CD4-positive, alpha-beta T cell treated with Interleukin-6 at 100 ng/mL for 8 hours (primary cell): ENCODE measurements at places on chromosomes 4 and X.
A peak's percentile ranks its signal among the peaks of the same experiment; 100 is the strongest.

- no peak for DNase-seq
Measured at GRCh38 chr4:140807491-140808252, 51.5 kb upstream of the TBC1D9 start.

DNA sequence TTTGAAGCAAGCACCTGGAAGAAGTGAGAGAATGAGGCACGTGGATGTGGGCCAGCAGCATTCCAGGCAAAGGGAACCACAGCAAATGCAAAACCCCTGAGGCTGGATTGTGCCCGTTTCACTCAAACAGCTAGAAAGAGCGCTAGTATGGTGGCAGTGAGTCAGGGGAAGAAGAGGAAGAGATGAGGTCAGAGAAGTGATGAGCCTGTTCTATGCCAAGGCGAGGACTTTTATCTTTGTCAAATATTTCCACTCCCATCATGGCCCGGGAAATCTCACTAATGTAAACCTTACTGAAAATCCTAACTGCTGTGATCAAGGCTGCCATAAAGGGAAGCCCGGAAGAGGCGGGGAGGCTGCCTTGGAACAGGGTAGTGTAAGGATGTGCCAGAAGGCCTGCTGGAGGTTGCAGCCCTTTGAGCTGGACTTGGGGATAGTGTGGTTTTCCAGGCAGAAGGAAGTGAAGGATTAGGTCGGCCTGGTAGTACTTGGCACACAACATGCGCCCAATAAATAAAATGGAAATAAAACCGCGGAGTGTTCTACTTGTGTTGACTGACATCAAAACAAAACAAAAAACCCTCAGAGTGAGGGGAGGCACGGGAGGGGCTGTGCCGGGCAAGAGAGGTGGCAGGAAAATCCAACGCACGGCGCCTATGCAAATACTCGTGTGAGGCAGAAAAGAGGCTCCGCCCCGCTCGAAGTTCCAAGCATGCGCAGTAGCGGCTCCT is 1.2 kb upstream of the CDK16 start:
- no peak for DNase-seq

- DNase-seq: no peak
Measured at GRCh38 chrX:39331082-39331704, 529.9 kb downstream of the MID1IP1 start.

GRCh38 chrX:13092455-13092941 is 48.1 kb upstream of the FAM9C start:
- DNase-seq: peak; percentile 89

GRCh38 chrX:71181558-71181909 is 36.9 kb downstream of the NLGN3 start:
- DNase-seq: peak; percentile 36

DNA sequence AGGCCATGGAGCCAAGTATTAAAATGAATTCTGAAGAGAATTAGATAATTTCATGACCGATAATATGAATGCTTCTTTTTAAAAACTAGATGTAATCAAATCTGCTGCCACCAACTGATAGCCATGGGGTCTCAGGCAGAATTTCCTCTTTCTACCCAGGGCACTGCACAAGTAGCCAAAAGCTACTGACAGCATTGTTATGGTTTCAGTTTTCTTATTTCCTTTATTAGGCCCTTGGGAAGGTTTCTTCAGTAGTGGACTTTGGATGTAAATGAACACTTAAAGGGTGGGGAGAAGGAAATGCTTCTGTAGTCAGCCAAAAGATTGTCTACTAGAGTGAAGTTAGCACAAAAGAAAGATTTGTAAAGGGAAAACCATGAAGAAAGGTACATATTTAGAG is 686.0 kb downstream of the ADGRL3 start:
- no peak for DNase-seq

DNA sequence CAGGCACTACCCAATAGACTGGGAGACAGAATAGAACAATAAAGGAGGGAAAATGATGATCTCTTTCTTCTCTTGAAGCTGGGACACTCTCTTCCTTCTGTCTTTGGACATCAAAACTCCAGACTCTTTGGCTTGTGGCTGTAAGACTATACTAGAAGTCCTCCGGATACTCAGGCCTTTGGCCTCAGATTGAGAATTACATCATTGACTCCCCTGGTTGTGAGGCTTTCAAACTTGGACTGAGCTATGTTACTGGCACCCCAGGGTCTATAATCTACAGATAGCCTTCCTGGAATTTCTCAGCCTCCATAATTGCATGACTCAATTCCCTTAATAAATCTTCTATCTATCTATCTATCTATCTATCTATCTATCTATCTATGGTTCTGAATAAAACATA is 294.2 kb upstream of the CT83 start:
- no peak for DNase-seq

DNA sequence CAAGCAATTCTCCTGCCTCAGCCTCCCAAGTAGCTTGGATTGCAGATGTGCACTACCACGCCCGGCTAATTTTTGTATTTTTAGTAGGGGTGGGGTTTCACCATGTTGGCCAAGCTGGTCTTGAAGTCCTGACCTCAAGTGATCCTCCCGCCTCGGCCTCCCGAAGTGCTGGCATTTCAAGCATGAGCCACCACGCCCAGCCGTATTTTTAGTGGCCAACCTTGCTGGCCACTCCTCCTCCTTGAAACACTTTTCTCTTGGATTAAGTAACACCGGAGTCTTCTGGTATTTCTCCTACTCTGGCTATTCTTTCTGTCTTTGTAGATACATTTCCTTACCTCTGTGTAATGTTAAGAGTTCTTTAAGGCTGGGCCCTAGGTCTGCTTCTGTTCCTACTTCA is 11.1 kb upstream of the RPL39 start:
- no peak for DNase-seq

DNA sequence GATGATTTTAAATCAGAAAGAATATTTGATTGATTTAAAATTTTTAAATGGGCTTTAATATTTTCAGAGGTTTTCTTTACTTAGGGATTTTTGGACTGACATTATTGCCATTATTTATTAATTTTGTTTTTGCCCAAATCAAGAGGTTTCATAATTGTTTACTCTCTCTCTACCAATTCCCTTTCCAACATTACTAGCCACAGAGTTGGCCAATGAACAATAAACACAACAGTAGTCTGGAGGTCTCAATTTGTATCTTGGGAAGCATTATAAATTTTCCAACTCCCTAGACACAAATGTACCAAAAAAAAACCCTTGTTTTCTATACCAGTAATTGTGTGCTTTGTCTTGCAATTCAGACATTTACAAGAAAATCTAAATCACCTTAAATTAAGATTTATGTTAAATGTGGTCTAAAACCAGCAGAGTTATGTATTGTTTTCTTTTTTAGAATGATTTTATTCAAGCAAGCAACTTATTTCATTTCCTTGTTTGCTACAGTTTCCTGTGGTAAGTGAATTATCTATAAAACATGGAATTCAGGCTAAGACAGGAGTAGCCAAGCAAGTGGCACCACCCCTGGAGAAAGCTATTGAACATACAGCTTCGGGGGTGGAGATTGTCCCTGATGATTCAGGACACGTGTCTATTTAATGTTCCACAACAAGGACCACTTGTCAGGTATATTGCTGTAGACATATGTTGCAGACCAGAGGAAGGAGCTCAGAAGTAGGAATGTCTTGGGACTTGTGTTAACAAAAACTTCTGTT is 622 bp downstream of the KLKB1 start:
- DNase-seq: no peak

- DNase-seq: no peak
Measured at GRCh38 chrX:14209034-14209433, 179.3 kb upstream of the GEMIN8 start.

DNA sequence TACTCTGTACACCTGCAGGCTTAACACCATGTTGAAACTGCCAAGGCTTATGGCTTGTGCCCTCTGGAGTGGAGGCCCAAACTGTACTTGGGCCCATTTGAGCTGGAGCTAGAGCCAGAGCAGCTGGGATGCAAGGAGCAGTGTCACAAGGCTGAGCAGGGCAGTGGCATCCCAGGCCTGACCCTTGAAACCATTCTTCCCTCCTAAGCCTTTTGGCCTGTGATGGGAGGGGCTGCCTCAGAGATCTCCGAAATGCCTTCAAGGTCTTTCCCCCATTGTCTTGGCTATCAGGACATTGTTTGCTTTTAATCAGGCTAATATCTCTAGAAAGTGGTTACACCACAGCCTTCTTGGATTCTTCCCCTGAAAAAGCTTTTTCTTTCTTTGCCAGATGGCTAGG is 10.9 kb upstream of the PNMA5 start:
- no peak for DNase-seq

GRCh38 chrX:115679460-115679859 is 118.5 kb downstream of the PLS3 start:
- DNase-seq: no peak

DNA sequence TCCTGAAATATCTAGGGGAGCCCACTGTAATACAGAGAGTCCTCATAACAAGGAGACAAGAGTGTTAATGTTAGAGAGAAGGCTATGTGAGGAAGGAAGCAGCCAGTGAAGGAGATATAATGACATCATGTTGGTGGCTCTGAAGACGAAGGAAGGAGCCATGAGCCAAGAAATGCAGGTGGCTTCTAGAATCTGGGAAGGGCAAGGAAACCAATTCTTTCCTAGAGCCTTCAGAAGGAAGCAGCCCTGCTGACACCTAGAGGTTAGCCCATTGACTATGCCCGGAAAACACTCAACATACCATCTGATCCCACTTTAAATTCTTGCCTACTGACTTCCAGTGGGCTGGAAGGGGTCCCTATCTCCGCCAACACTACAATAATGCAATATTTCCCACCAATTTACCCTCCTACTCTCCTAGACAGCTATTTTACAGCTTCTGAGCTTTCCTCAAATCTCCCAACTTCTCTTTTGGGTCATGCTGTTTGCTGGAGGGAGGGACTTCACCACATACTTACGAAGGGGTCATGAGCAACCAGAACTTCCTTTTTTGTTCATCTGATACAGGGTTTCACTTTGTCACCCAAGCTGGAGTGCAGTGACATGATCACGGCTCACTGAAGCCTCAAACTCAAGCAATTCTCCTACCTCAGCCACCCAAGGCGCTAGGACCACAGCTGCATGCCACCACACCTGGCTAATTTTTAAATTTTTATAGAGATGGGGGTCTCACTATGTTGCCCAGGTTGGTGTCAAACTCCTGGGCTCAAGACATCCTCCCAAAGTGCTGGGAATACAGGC is 25.2 kb upstream of the G3BP2 start:
- peak; percentile 12 for DNase-seq
